ENCODE measurements at places on chromosomes 12 and 14.

- DNase-seq, result no peak
These were observed 479.2 kb upstream of the RGS6 start for GRCh38 chr14:71452987-71453386.

DNA sequence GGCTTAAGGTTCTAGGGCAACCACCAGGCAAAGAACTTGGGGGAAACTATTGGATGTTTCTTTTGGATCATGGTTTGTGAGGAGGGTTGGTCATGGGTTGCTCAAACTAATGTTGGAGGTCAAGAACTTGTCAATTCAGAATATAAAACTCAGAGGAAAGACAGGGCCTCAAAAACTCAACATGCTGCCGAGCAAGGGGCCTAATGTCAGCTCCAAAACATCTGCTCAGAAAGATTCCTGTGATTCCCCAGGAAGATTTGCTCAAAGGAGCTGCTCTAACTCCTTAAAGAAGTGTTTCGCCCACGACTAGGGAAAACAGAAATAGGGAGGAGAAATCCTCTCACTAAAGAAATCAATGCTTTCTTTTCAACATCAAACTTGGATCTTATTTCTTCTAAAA is 3.7 kb upstream of the IGF1 start:
- no peak for DNase-seq

DNA sequence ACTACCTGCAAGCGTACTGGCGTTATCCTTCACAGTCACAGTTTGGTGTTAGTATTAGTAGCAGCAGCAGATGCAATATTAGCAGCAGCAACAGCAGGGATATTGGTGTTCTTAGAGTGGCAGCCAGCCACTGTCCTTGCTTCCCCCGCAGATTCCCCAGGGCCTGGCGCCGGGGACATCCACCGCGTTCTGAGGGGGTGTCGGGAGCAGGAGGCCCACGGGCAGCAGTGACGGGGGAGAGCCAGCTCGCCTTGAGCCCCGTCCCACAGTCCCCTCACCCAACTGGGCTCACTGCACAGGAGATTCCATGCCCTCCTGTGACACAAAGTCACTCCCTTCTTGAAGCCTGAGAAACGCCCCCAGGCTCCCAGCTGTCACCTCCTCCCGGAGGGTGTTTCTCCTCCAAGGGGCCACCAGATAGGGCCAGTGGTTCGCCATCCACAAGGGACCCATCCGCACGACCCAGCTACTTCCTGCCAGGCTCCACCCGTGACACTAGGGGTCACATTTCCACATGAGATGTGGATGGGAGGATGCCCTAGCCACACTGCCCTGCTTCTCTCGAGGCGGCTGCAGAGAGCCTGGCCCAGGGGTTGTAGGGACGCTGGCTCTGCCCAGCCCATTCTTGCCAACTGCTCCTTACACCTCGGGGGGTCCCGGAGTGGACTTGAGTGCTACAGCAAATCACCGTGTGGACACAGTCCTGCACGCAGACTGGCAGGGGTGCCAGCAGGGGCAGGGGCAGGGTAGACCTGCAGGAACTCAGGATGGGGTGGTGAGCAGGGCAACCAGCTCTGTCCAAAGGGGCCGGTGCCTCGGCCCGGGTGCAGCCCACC is 123.1 kb downstream of the PIWIL1 start:
- DNase-seq, result no peak

DNA sequence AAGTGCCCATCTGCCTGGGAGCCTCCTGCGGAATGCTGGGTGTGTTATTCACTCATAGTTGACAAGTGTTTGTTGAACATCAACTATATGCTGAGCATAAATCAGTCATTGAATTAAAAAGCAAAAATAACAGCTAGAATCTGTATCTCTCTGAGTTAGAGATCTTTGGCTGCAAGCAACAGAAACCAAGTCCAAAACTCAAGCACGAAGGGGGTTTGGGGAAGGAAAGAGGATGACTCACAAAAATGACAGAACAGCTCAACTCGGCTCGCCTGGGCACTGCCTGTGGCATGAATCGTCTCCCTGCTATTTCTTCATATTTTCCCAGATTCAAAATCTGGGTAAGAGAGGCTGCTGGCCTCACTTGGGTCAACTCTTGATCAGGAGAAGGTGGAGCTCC is 72.6 kb upstream of the NCOR2 start:
- DNase-seq, result no peak

DNA sequence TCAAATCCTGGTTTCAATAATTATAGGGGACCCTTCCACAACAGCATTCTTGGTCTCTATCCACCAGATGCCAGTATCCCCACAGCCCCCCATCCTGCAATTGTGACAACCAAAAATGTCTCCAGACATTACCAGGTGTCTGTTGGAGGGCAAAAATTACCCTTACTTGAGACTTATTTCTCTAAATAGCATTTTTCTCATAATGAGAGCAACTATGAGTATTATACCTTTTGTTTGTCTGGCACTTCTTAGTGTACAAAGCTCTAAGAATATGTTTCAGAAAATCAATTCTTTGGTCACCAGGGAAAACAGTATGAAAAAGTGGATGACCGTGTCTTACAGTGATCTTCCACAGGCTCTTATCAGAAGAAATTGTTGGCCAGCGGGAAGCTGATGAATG is 27.5 kb upstream of the RMST start:
- DNase-seq, result no peak

GRCh38 chr12:121986489-121987245 is 35.0 kb upstream of the BCL7A start:
- DNase-seq, result no peak

DNA sequence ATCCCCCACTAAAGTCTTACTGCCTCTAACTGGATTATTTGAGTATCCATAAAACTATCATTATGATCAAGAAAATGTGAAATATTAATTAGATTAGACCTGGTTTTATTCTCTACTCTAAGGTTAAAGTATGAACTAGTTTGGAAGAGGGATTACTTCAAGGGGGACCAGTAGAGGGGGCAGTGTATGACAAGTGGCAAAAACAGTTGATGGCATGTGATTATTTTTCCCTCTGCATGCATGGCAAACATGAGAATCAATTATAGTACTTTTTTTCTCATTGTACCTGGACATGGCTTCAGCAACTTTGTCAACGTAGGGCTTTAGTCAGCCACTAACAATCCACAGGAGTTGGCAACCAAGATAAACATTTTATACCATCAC is 145.0 kb upstream of the SLC38A2 start:
- DNase-seq, result no peak

DNA sequence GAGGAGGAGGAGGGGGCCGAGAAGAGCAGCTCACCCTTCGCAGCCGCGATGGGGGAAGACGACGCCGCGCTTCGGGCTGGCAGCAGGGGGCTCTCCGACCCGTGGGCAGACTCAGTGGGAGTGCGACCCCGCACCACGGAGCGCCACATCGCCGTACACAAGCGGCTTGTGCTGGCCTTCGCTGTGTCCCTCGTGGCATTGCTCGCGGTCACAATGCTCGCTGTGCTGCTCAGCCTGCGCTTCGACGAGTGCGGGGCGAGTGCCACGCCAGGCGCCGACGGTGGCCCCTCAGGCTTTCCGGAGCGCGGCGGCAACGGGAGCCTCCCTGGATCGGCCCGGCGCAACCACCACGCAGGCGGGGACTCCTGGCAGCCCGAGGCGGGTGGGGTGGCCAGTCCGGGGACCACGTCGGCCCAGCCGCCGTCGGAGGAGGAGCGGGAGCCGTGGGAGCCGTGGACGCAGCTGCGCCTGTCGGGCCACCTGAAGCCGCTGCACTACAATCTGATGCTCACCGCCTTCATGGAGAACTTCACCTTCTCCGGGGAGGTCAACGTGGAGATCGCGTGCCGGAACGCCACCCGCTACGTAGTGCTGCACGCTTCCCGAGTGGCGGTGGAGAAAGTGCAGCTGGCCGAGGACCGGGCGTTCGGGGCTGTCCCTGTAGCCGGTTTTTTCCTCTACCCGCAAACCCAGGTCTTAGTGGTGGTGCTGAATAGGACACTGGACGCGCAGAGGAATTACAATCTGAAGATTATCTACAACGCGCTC is 745 bp downstream of the TRHDE start:
- DNase-seq, result no peak

DNA sequence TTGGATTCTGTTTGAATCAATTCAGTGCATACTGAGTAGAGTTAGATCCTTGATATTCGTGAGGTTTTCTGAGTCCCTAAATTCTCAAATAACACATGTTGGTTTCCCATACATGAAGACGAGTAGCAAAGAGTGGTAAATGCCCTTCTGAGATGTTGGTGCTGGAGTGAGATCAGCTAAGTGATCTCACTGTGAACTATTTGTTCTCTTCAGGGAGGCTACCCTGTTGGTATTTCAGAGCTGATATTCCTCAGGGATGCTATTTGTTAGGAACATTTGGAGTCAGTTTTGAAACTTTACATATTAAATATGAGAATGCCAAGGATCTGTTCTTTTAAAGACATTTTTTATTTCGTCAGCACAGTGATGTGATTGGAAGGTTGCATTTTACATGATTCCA is 54.7 kb downstream of the SUSD6 start:
- no peak for DNase-seq

DNA sequence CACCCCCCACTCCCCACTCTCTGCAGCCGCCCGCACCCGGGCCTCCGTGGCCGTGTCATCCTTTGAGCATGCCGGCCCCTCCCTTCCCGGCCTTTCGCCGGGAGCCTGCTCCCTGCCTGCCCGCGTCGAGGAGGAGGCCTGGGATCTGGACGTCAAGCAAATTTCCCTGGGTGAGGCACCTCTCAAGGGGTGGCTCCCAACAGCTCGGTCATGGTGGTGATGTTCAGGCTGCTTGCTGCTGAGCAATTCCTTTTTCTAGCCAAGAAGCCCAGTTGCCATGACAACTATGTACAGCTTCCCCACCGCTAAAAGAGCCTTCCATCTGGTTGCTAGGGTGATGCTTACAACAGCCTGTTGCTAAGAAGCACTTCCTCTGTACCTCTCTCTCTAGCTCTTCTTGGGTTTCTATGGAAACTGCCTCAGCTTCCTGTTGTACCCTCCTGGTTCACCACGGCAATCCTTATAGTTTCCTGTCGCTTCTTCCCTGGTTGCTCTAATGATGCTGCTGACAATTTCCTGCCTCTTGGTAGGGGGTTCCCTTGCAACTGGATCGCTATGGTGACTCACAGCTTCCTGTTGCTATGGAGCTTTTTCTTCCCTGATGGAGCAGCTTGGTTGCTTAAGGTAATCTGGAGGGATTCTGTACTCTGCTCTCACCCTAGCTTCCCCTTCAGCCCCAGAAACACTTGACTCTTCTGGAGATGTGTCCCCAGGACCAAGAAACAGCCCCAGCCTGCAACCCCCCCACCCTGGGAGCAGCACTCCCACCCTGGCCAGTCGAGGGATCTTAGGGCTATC is 11.0 kb downstream of the ZNF219 start:
- DNase-seq, result no peak

DNA sequence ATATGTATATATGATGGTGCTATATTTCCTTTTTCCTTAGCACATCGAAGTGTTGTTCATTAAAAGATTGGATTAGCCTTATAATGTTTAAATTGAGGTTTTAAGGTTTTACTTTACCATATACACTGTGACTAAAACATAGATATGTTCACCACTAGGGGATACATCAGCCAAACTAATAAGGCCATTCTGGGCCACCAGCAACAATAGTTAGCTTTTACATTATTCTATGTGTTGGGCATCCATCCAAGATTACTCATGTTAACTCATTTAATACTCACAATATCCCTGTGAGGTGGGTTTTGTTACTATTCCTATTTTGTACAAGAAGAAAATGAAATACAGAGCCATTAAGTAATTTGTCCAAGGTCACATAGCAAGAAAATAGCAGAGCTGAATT is 202.6 kb upstream of the AVPR1A start:
- no peak for DNase-seq

- no peak for DNase-seq
These were observed 242.6 kb upstream of the CRY1 start for GRCh38 chr12:107335802-107336570.

DNA sequence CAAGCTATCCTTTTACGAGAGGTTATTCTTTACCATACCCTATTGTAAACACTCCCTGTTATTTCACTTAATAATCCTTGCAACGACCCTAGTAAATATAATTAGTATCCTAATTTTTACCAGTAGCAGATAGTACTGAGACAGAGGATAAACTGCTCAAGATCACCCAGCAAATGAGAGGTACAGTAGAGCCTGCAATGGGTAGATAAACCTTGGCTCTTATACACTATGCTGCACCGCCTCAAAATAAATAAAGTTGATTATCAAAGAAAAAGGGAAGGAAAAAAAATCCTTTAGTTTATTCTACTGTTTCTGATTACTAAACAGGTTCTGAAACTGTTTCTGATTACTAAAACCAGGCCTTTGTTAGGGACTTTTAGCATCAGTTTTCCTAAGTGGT is 22.5 kb downstream of the YBX3 start:
- no peak for DNase-seq

DNA sequence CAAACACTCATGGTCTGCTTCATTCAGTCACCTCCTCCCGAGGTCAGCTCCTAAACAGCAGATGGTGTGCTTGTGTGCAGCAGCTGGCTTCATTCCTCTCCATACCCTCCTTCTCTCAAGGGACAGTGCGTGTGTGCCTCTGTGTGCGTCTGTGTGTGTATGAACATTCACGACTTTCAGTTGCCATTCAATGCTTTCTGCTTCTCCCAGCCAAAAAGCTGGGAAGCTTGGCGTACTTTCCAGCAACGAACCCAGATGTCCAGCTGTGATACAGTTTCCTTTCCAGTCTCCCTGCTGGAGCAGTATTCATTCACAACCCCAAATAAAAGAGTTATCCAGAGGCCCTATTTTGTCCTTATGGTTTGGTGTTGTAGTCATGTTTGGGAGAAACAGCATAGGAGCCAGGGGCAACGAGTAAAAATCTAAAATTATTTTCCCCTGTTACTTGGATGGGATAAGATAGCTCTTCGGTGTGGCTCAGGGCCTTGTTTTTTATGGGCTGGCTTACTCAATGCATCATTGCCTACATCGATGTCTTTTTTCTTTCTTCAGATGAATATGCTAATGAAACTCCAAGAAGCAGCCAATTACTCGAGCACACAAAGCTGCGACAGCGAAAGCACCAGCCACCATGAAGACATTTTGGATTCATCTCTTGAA is 379.3 kb downstream of the NAV3 start:
- no peak for DNase-seq

DNA sequence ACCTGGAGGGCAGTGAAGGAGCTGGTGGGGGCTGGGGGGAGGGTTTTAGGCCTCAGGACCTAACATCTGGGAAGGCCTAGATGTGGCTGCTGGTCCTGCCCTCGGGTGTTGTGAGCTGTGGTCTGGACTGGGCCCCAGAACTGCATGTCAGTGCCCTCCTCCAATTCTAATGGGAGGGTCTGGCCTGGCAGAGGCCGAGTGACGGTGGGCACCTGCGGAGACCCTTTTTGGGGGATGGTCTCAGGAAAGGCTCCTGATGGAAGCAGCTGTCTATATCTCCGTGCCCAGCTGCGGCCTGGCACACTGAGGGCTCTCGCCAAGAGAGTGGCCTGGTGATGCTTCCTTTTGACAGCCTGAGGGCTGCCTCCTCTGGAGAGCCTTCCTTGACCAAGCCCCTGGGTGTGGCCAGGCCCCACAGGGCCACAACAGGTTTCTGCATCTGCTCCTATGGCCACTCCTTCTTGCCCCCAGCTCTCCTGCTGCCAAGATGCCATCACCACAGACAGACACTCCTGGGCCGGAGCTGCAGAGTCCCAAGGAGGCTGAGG is 5.3 kb downstream of the EXOC3L4 start:
- no peak for DNase-seq
